Cortex of kidney (tissue), 1 donor: ENCODE measurements at places on chromosomes 7 and 10.

DNA sequence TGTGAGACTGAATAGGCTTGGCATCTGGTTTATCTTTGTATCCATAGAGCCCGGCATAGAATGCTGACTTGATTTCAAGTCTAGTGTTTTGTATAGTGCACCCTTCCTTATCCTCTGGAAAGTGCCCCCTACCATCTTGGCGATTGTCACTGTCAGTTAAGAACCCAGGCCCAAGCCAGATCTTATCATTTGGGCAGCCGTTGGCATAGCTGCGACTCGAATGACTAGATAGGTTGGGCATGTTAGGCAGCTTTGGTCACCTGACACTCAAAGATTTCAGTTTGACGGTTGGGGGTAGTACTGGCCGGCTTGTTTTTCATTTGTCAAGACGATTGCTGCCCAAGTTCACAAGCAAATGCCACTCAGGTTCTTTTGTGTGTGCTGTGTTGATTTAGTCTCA is 6.6 kb downstream of the NIPSNAP2 start:
- DNase-seq = no peak

DNA sequence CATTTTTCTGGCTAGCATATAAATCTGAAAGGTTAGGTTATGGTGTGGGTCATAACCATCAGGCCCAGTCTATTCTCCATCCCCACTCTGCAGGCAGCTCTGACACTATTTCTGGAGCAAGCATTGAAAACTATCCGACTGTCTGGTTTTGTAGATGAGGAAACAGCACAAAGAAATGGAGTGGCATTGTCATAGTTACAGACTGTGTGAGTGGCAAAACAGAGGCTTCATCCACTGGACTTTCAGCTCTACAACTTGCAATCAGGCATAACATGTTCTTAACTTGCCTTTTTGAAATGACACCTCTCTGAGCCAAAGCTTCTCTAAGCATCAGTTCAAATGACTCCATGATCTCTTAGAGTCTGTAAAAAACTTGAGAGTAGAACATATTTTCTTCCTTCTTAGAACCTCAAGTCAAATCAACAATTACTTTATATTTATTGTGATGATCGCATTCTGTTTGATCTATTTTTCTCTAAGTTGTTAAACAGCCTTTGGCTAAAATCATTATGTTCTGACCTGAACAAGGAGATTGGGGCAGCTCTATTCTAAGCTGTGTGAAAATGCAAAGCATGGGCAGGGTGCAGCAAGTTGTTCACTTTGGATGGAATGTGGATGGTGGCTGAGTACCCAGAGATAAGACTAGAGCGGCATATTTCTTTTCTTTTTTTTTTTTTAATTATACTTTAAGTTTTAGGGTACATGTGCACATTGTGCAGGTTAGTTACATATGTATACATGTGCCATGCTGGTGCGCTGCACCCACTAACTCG is 68.5 kb downstream of the LRRC4 start:
- DNase-seq = no peak

GRCh38 chr7:159024280-159024951 is 120.3 kb downstream of the VIPR2 start:
- no peak for DNase-seq

DNA sequence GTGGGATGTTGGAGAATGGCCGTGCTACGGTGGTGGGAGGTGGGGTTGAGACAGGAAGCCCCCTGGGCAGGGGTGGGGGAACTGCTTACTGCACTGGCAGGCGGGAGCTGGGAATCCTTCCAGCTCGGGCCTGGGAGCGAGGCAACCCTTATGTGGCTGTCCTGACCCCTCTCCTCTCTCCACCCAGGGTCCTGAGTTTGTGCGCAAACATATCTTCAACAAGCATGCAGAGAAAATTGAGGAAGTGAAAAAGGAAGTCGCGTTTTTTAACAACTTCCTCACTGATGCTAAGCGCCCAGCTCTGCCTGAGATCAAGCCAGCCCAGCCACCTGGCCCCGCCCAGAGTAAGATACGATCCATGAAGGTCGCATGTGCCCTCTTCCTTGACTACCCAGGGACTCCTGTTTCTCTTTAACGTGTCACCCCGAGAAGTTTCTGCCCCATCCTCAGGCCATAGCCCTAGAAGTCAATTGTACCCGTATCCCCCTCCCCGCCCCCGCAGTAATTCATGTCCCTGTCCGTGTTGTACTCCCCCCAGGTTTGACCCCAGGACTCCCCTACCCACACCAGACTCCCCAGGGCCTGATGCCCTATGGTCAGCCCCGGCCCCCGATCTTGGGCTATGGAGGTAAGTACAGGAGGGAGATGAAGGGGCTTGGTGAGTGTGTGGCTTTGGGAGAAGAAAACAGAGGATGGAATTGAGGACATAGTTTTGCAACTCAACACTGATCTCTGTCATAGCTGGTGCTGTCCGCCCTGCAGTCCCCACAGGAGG is 1.8 kb downstream of the UFSP1 start:
- no peak for DNase-seq

- DNase-seq = no peak
These were observed 14.3 kb downstream of the EIF4EBP2 start for GRCh38 chr10:70418229-70418628.

DNA sequence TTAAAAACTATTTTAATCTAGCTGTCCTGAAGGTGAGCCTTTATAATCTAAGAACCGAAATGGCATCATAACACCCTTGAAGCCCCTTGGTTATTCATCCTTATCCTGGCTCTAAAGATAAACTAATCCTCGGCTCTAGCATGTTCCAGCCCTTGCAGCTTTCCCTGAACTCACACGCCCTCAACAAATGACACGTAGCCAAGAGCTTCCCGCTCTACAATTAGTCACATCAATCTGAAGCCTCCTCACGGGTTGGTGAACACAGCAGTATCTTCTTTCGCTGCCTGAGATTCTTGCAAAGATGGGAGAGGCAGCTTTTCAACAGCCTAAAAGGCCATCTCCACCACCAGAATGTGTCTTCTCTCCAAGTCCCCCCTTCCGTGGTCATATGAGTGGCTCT is 4.1 kb downstream of the FRMD4A start:
- no peak for DNase-seq

DNA sequence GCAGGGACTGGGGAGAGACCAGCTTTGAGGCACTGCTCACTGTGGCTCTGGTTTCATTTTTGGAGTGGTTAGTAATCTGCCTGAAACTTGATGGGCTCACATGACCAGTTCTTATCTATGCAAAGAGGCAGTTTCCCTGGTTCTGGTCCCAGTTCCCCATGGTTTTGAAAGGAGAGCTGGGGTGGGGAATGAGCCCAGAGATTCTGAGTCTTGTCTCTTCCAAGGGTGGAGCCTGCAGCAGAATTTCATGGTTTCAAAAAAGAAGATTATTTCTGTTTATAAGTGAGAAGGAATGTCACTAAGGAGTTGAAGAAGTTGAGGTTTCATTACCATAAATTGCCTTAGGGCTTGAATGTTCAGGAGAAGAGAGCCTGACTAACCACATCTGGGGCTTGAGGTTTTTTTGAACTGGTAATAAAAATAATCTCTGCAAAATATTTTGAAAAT is 190.2 kb upstream of the HABP2 start:
- no peak for DNase-seq

GRCh38 chr7:48781752-48782151 is 142.6 kb upstream of the CDC14C start:
- DNase-seq = no peak

- DNase-seq = no peak
These were observed 988 bp upstream of the CD36 start for GRCh38 chr7:80637454-80637853.

GRCh38 chr7:2518737-2519118 is 846 bp upstream of the LFNG start:
- no peak for DNase-seq

DNA sequence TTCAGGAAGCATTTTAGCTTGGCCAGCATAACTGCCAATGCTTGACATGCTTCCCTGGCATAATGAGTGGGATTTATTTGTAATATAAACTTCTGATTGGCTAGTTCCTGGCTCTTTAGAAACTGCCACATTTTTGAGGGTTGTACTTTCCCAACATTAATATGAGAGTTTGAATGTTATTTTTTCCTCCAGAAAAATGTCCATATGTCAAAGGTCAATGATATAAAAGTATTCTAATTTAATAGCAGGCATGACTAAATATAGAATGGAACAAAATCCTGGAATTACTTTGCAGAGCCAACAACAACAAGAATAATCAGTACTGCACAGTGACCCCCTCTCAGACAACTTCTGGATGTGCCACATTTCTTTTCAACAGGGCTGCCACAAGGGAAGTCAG is 352.6 kb downstream of the PRPF18 start:
- DNase-seq = no peak

DNA sequence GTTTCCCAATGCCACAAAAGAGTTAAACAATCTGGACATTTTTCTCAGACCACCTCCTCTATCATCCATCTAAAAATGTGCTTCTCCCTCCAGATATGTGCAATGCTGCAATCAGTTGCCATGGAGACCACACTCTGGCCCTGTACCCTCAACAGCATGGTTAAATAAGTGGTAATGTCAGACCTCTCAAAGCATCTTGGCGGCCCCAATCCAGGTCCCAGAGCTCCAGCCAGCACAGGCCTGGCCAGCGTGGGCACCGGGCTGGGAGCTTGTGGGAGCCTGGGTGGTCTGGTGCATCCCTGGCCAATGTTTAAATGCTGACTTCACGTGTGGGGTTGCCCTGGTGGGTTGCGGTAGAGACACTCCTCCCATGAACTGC is 362.9 kb upstream of the ZNF32 start:
- no peak for DNase-seq

DNA sequence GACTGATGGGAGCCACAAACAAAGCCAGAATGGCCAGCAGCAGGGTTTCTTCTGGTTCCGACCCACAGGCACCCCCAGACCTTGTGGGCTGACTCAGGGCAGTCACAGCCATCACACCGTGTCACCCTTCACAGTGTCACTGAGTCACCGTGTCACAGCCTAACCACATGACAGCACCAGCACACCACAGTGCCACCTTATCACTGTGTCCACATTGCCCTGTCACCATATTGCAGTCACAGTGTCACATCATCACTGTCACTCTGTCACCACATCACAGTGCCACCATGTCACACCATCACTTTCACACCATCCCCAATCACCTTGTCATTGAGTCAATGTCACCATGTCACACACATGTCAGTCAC is 77.0 kb downstream of the OAT start:
- DNase-seq = no peak

DNA sequence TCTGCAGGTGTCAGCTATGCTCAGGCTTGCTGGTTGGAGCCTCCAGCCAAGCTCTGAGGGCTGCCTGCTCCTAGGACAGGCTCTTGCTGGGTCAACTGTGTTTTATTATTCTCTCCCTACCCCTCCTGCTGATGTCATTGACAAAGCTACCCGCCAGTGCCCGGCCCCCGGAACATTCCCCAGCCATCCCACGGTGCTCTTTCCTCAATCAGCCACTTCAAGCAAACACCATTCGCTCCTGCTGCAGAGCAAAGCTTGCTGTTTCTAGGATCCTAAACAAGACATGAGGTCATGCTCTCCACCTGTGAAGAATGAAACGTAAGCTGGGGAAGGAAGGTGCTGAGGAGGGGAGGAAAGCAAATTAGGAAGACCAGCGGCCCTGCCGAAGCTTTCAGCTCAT is 2.1 kb upstream of the C10orf71 start:
- no peak for DNase-seq

GRCh38 chr7:54080525-54080924 is 461.6 kb upstream of the VSTM2A start:
- no peak for DNase-seq

DNA sequence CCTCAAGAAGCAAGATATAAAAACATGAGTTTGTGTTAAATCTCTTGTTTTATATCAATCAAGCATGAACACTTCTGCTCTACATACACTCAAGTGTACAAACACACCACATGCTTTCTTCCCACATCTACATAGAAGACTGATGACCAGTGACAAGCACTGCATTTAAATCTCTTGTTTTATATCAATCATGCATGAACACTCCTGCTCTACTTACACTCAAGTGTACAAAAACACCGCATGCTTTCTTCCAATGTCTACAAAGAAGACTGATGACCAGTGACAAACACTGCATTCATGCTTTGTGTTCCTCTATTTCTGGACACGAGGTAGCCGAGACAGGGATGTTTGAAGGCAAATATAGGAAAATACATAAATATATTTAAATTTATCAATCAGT is 642.0 kb upstream of the PFKP start:
- no peak for DNase-seq

GRCh38 chr10:13019280-13019679 is 17.8 kb upstream of the CCDC3 start:
- no peak for DNase-seq

DNA sequence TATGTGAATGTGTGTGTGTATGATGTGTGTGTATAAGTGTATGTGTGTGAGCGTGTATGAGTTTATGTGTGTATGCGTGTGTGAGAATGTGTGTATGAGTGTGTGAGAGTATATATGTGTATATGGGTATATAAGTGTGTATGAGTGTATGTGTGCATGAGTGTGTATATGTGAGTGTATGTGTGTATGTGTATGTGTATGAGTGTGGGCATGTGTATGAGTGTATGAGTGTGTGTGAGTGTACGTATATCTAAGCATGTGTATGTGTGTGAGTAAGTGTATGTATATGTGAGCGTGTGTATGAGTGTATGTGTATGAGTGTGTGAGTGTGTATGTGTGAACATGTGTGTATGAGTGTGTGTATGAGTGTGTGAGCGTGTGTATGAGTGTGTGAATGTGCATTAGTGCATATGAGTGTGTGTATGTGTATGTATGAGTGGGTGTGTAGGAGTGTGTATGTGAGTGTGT is 12.9 kb downstream of the SLC13A4 start:
- no peak for DNase-seq

- DNase-seq = no peak
These were observed 40.2 kb upstream of the PROSER2 start for GRCh38 chr10:11782793-11783557.

DNA sequence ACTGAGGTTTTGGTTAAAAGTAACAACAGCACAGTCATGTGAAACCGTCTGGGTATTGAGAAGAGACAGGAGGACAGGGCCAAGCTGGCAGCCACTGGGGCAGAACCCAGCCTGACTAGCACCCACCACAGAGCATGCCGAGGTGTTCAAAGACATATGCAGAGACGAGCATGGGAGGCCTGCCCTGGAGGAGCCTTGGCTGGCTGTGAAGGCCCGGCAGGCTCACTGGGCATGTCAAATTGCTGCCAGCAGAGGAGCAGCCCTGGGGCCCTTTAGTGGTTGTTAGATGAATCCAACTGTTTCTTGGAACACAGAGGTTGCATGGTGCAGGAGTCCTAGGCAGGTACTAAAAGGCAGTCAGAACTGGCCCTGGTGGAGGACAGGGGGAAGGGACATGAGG is 5.0 kb upstream of the GDF2 start:
- DNase-seq = no peak

GRCh38 chr7:9691286-9691685 is 1257.9 kb downstream of the NXPH1 start:
- no peak for DNase-seq

- no peak for DNase-seq
These were observed 269.5 kb downstream of the CREB5 start for GRCh38 chr7:28681693-28682310.

GRCh38 chr7:15643000-15643705 is 43.3 kb downstream of the MEOX2 start:
- no peak for DNase-seq

DNA sequence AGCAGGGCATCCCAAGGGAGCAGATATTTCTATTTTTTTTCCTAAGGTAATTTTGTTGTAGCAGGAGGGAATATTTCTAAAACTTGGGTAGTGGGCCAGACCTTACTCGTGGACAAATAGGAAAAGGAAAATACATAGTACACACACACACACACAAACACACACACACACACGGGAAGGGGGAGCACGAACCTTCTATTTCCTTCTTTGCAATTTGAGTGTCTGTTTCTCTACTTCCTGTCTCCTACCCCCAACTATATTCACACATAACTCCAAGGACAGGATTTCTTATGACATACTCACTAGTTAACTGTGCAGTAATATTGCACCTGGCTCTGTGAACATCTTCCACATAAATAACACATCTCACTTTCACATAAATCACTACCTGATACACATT is 4.4 kb downstream of the LDB1 start:
- no peak for DNase-seq
